DMS53 (cell line): ENCODE measurements at places on chromosomes 1 and 21.

- no peak for DNase-seq
Measured at GRCh38 chr1:62361431-62361830, 42.2 kb upstream of the KANK4 start.

GRCh38 chr1:20197329-20197791 is 11.0 kb upstream of the PLA2G2C start:
- no peak for DNase-seq

DNA sequence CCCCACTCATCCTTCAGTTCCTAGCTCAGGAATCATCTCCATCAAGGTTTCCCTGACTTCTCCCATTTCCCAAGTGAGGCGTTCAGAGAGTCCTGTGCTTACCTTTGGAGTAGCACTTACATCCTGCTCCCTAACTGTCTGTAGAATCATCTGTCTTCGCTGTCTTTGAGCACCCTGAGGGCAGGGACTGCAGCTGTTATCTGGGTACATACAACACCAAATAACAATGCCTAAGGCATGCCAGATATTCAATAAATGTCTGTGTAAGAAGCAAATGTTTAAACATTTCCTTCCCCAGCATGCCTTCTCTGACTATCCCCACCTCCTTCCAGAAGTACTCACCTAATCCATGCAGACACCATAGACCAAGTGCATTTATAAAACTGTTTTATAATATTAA is 65.4 kb downstream of the JAK1 start:
- no peak for DNase-seq

- no peak for DNase-seq
Measured at GRCh38 chr1:193110864-193111263, 5.7 kb upstream of the GLRX2 start.

GRCh38 chr1:115969509-115969908 is 6.8 kb upstream of the SLC22A15 start:
- no peak for DNase-seq
